ENCODE measurements at places on chromosomes 4 and X. TPM values are rescaled to one million over a fixed set of nuclear protein-coding genes. Genes with fewer than 3 reads are reported as not detected.

The CHRDL1 gene
- total RNA-seq = not detected

The LUZP4 gene
- not detected for total RNA-seq

The CFAP99 gene
- total RNA-seq = not detected

The CENPI gene
- 14.7 TPM for total RNA-seq

The SEPSECS gene
- total RNA-seq = 11.6 TPM

The CCDC110 gene
- 0.19 TPM for total RNA-seq

Measured in activated naive CD8-positive, alpha-beta T cell treated with anti-CD3 and anti-CD28 coated beads for 36 hours (primary cell).